ENCODE measurements at places on chromosomes 7 and 10. TPM values are rescaled to one million over a fixed set of nuclear protein-coding genes. Genes with fewer than 3 reads are reported as not detected.

Gene KNDC1
- not detected for total RNA-seq

DNA sequence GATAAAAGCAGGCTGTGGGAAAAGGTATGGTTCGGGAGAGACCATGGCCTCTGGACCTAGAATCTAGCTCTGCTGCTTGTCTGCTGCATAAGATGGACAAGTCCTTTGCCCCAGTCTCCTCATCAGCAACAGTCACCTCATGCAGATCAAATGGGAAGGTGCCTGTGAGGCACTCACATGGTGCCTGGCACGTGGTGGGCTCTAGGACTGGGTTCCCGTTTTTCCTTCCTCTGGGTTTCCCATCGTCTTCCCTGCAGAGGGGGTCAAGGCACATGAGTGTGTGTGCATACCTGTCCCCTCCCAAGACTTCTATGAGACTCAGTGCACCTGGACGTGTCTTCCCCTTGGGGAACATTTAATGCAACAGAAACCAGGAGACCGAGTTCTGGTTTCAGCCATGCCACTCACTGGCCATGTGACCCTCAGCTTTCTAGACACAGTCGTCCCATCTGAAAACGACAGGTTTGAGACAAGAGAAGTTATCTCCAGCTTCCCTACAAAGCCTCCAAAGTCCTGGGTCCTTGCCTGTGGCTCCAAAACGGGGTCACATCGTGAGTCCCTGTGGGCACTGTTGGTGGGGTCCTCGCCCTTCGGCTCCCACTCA, 95.9 kb upstream of the NPTX2 start:
- no peak for DNase-seq

DNA sequence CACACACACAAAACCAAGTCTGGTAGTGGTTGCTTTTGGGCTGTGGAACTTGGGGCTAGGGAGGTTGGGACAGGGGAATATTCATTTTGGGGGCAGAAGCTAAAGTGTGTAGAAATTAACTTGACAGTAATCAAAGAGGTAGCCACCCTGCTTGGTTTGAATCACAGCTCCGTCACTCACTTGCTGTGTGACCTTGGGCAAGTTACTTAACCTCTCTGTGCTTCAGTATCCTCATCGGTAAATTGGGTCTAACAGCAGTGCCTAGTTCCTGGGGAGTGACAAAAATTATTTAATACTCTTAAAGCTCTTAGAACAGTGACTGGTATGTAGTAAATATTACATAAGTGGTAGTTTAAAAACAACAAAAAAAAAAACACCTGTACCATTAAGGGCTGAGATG, 489.8 kb downstream of the SDK1 start:
- no peak for DNase-seq

Gene ANKRD30A
- total RNA-seq, result not detected

GRCh38 chr10:131888186-131888604, 12.6 kb upstream of the PPP2R2D start:
- DNase-seq, result peak; percentile 13

DNA sequence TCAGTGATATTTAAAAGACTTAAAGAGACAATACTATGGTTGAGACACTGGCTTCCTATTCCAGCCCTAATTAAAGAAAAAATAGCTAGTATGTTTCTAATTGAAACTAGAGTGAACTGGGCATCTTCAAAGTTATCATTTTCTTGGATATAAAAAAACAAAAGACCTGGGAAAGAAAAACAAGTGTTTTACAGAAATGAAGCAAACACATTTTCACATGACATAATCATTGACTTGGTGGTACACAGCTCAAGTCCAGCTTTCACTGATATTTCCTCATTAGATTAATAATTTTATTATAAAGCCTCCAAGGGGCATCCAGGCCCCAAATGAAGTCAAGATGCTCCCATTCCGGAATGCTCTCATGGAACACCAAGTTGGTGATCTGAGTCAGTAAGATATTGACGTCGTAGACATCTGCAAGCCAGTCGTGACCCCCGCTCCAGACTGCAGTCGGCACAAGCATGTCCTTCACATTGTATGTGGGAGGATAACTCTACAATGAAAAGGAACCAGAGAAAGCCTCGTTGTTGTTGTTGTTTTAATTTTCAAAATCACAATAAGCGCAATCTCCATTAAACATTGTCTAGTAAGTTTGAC, 7.5 kb upstream of the CH25H start:
- DNase-seq, result no peak

- DNase-seq, result no peak
Measured at GRCh38 chr7:50416527-50417182, 33.5 kb downstream of the FIGNL1 start.

- DNase-seq, result no peak
Measured at GRCh38 chr10:2222631-2223030, 485.3 kb upstream of the ADARB2 start.

DNA sequence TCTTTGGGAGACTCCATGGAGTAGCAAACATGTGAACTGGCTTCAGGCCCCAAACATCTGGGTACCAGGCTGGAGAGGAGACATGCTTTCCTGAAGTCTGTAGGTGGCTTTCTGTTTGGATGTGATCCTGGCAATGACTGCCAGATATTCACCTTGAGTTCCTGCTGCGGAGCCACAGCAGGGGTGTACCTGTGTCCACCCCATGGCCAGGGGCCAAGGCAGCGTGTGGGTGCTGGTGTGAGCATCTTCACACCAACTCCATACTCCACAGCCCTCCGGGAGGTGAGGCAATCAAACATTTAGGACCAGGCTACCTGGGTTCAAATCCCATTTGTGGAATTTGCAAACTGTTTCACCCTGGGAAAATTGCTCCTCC, 113.0 kb downstream of the ADCY1 start:
- no peak for DNase-seq

DNA sequence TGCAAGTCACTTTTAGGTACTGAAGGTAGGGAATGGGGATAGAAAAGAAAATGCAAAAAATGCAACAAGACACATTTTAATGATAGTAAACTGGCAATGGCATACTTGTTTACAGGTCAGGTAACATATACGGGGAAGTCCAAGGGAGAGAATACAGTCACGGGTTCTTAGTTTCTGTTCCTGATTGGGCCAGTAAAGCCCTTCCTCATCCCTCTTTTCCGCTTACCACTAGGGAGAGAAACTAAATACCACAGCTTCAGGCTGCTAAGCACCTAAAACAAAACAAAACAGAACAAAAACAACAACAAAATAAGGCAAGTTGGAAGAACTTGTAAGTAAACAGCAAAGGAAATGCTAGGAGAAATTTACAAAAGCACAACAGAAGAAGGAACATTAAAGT, 65.2 kb upstream of the OGDHL start:
- DNase-seq, result no peak

DNA sequence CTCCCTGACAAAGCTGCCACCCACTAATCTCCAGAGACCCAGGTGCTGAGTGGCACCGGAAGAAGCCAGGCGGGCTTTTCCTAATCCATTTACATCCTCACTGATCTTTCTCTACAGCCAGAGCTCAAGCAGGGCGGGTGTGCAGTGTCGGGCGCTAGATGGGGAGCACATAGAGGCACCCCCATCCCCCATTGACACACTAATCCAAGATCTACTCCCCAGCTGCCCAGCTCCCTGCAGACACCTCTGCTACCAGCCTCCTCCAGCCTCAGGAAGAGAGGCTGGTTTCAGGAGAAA, 22.2 kb downstream of the FRMPD2 start:
- DNase-seq, result no peak

GRCh38 chr10:124250506-124250905, 157.1 kb upstream of the CHST15 start:
- DNase-seq, result no peak

- no peak for DNase-seq
Measured at GRCh38 chr10:44462338-44462914, 77.5 kb upstream of the CXCL12 start.

Gene HOXA4
- 4.1 TPM for total RNA-seq

Gene BEND7
- 8.0 TPM for total RNA-seq

GRCh38 chr10:114359041-114359952, 45.0 kb downstream of the AFAP1L2 start:
- peak; percentile 80 for DNase-seq

GRCh38 chr10:99357691-99358090, 28.5 kb downstream of the CNNM1 start:
- no peak for DNase-seq

DNA sequence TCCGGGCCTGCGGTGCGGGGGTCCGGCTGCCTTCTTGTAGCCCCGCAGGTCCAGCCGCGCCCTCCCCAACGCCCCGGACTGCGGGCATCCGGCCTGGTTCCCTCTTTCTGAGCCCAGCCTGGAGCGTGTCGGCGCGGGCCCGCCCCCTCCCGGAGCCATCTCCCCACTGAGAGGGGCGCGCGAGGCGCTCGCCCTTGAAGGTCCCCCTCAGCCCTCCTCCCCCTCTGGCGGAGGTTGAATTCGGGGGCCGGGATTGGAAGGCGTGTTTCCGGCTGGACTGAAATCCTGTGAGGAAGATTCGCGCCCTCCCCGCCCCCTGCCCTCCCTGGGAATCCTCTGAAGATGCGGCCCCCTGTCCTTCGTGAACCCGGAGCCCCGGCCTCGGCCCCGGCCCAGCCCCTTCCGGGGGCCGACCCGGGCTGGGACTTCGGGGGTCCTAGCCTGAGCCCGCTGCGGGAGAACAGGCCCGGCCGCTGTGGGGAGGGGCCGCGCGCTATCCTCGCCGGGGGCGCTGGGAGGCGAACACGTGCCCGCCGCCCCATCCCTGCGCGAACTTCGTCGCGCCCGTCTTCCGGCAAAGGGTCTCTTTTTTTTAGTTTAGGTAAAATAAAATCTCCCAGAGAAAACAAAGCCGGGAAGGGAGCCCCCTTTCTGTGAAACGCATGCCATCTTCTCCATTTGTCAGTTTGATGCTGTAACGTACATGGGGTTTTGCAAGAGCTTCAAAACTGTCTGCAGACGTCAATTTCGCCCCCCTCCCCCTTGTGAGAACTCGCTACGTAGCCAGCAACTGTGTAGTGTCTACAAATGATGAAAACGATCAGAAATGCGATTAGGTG, 636 bp downstream of the PDCD4 start:
- peak; percentile 78 for DNase-seq

Gene CLCN1
- total RNA-seq, result not detected

- peak; percentile 62 for DNase-seq
Measured at GRCh38 chr10:119416855-119417254, 125.7 kb downstream of the RGS10 start.

Gene OR2A7
- 0.11 TPM for total RNA-seq

GRCh38 chr10:99433378-99434020, 3.1 kb upstream of the GOT1 start:
- no peak for DNase-seq

Gene NAT16
- not detected for total RNA-seq

DNA sequence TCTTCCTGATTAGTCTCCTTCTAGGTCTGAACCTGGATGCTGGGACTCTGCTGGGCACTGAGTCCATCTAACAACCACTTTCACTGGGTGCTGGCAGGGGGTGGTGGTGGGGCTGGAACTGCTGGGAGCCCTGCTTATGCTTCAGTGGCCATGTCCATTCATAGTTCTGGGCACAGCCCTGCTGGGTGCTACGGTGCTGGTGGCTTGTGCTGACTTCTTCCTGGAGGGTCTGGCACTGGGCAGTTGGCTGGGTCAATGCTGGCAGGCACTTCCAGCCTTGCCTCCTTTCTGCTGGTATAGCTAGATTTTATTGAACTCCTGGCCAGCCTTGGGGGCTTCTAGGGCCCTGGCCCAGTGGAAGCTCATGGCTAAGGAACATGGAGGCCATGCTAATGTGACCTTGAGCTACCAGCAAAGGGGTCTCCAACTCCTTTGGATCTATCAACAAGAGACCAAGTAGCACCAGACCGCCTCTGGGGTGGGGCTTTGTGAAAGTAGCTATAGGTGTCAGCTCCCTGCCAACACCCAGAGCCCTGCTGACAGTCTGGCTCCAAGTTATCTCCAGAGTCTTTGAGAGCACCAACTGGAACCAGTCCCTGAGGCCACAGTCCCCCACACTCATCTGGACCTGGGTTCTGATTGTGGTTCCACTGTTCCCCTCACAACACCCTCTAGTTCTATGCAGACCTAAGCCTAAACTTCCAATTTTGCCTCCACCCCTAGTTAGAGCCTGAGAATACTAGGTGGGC, 99.6 kb downstream of the MAGI2 start:
- no peak for DNase-seq

- peak; percentile 28 for DNase-seq
Measured at GRCh38 chr10:63720072-63720537, 198.9 kb downstream of the REEP3 start.
